ENCODE measurements at places on chromosomes 6 and 20.

DNA sequence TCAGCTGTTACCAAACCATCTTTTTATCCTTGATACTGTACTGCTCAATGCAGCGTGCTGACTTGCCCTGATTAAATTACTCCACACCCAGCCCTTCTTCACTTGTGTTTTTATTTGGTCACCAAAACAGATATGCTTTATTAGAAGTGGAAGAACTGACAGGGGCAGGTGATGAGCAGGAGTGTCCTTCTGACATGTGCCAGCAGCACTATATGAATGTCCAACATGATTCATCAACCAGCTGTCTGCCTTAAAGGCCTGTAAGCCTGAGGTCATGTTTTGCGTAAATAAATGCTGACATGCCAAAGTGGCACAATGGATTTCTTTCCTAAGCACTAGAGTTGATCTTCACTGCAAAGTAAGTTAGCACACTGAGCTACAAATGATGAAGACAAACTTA is 15.4 kb downstream of the POPDC3 start:
- DNase-seq: no peak

DNA sequence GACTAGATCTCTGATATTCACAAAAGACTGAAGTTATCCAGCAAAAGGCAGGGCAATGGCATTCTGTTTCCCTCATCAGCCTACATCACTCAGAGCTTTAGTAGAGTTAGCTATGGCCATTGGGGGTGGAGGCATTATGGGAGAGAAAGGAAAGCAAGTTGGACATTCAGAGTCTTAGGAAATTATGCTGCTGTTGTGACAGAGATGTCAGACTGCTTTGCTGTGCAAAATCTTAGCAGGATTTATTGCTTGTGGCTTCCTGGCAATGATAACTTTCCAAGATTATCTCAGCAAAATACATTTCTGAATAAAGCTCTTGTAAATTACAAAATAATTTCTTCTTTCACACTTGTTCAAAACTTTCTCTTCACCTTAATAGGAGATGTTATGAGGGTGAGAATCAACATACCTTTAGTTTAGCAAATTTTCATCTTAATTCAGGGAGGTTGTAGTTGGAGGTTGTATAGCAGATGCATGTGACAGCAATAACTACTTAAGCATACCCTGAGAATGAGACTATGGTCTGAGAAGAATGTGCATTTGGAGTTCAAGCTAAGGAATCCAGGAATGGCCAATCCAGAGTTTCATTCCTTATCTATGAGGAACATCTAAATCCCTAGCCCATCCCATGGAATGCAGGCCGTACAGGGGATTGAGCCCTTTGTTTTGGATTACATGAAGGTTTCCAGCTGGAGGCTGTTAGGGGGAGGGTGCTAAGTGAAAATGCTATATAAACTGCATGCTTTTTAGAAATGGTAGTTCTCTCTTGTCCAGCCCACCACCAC is 179.8 kb downstream of the HAO1 start:
- no peak for DNase-seq

DNA sequence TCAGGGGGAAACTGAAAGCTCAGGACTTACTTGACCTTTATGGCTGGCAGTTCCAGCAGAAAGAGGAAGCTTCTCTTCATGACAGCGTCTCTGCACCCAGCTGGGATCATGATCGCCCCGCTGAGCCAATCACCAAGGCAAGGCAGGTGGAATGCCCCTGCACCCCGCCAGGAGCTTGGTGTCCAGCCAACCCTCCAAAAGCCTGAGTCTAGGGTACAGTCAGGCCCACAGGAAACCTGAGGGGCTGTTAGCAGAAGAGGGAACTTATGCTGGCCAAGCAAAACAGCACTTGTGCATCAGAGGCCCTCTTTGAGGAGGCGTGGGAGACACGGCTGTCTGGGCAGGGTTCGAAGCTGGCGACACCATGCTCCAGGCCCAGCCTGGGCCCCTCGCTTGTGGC is 188.3 kb upstream of the GMDS start:
- no peak for DNase-seq

GRCh38 chr6:2784061-2784460 is 18.9 kb downstream of the WRNIP1 start:
- no peak for DNase-seq

DNA sequence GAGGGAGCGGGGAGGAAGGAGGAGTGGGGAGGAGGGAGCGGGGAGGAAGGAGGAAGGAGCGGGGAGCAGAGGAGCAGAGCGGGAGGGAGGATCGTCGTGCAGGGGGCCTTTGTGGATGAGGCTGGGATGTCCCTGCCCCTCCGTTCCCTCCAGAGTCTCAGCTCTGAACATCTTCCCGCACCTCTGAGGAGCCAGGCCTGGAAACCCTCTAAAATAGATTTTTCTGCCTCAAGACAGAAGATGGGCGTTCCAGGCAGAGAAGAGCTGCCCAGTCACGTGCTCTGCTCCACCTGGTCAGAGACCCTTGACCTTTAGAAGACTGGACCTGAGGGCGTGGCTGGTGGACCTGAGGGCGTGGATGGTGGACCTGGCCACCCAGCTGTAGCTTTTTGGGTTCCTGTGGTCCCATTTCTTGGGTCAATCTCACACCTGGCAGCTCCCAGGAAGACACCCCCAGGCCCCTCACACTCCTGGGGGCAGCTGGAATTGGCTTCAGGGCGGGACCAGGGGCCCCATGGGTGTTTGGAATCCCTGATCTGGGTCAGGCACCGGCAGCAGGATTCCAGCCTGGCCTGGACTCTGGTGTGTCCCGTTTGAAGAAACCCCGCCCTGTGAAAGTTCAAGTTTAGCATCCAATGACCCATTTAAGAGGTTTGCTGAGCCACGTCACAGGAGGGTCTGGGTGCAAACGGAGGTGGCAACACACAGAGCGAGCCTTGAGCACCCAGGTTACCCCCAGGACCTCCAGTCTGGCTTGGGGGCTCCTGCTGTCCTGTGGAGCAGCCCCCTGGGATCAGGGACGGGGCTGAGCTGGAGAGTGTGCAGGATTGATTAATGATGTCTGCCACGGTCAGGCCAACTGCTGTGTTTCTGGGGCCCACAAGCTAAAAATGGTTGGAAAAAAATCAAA is 96.9 kb upstream of the BHLHE23 start:
- DNase-seq: no peak

- no peak for DNase-seq
Observed at GRCh38 chr20:13670160-13670559, 31.4 kb upstream of the TASP1 start.

GRCh38 chr6:118198746-118199145 is 291.7 kb downstream of the SLC35F1 start:
- no peak for DNase-seq

DNA sequence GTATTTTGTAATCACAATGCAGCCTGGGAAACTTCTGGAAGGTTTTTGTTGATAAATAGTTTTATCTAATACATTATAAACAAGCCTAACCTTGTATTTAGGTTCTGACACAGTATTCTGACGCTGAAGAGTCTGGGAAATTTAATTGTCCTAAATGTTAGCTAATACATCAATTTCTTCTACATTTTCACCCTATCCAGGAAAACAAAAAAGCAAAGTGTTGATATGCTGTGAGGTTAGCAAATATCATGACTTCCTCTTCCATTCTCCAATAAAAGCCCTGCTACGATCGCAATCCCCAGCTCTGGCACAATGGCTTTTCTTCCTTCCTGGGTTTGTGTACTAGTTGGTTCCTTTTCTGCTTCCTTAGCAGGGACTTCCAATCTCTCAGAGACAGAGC is at the start of gene C6orf58:
Gene C6orf58, plus strand, starts transcription at position 301 of the 400 bp plus-strand sequence. Its CDS starts 12 bp downstream, at position 313.
- DNase-seq: no peak

- DNase-seq: no peak
Observed at GRCh38 chr6:132348231-132348630, 53.0 kb downstream of the MOXD1 start.

GRCh38 chr20:39081255-39081654 is 119.1 kb downstream of the DHX35 start:
- peak; percentile 82 for DNase-seq

GRCh38 chr20:29497261-29497671 is 1760.2 kb upstream of the DEFB115 start:
- DNase-seq: no peak

GRCh38 chr6:1287103-1287591 is 24.8 kb upstream of the FOXQ1 start:
- no peak for DNase-seq

DNA sequence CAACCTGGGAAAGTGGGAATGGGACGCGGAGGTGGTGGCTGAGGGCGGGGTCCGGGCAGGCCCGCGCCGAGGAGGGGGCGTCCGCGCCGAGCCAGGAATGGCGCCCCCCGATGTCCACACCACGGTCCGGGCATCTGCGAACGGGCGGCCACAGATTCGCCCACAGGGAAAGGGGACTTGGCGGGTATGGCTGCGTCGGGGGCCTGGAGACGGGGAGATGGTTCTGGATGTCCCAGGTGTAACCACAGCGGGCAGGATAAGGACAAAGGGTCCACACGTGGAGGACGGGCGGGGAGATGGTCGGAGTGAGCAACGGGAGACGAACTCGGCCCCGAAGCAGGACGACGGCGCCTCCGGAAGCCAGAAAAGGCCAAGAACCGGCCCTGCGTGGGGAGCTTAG is 124.6 kb downstream of the WDR27 start:
- DNase-seq: peak; percentile 70

DNA sequence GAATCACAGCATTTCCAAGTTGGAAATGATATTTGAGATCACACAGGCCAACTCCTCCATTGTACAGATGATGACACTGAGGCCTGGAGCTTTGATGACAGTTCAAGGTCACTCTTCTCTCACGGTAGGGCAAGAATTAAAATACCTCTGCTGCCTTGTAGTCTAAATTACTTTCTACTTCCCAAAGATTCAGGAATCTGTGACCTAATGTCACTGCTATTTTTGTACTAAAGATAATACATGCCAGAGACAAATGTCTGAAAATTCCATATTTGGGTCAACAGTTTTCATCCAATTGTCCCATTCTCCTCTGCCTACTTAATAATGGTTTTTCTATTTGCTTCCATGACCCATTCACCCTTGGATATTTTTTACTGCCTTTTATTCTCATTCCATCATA is 160.0 kb downstream of the SOD2 start:
- DNase-seq: no peak

DNA sequence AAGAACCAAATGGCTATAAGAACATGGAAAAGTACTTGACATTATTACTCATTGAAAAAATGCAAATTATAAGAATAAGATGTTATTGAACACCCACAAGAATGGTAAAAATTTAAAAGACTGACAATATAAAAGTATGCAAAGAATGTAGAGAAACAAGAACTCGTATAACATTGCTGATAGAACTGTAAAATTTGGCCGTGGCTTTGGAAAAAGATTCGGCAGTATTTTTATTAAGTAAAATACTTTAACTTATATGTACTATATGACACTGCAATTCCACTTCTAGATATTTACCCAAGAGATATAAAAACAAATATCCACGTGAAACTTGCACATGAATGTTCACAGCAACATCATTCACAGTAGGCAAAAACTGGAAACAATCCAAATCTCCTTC is 239.2 kb downstream of the TPBG start:
- no peak for DNase-seq

- no peak for DNase-seq
Observed at GRCh38 chr20:17172836-17173516, 53.9 kb upstream of the PCSK2 start.

DNA sequence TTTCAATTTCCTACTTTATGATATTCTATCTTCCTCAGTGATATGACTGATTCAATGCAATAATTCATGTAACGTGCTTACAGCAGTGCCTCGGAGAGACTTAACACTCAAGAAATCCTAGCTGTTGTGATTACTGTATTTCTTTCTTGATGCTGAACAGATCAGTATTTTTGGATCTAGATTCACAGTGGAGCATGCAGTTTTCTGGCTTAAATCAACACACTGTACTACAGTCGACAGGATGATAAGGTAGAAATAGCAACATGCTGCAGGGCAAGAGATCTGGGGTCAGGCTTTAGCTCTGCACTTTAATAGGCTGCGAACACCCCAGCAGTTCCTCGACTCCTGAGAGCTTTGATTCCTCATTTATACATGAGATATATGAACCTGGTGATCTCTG is 161.0 kb downstream of the AIG1 start:
- no peak for DNase-seq

DNA sequence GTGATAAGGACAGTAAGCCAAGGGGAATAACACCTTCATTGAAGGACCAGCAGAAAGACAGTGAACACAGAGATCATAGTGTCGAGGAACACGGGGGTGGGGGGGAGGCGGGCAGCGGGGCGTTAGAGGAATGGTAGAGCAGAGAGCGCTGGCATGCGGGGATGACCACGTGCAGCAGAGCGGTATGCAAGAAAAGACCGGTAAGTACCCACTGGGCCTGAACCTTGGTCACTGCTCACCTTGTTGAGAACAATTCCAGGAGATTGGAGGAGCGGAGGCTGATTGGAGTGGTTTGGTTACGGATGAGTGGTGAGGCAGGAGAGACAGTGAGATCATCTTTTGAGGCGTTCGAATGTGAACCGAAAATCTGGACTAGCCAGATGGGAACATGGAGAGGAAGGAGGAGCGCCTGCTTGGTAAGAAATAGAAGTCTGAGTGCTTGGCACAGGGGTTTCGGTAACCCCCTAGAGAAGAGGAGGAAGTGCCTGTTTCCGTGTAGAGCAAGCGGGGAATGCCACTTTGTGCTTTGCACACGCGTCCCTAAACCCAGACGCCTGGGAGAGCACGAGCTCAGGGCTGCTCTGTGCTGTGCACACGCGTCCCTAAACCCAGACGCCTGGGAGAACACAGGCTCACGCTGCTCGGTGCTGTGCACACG is 70.0 kb downstream of the FAM120B start:
- DNase-seq: no peak

- DNase-seq: no peak
Observed at GRCh38 chr20:59835057-59835447, 98.4 kb downstream of the SYCP2 start.

DNA sequence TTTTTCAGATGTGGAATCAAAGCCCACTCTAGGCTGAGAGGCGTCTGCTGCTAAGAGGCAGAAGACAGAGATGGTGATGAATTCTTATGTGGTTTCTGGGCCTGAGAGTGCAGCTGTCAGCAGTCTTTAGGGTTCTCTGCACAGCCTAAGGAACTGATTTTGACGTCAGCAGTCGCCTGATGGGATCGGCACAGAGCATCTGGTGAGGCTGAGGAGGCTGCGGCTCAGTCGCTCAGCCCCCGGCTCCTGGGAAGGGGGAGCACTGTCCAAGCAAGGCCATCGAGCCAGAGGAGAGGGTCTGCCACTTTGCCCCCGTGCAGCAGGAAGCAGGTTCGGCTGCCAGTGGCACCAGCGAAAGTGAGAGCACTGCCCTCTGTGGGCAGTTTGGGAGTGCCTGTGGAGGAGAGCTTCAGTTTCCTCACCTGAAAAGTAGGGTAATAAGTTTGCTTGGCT is 92.5 kb downstream of the TCP11 start:
- DNase-seq: peak; percentile 88

- DNase-seq: no peak
Observed at GRCh38 chr20:25277941-25278521, 30.1 kb downstream of the PYGB start.

- no peak for DNase-seq
Observed at GRCh38 chr6:63731930-63732329, 96.3 kb downstream of the PHF3 start.

GRCh38 chr20:1417273-1417672 is 24.4 kb upstream of the FKBP1A start:
- DNase-seq: no peak
